ENCODE measurements at places on chromosomes 13 and 19. TPM values are rescaled to one million over a fixed set of nuclear protein-coding genes. Genes with fewer than 3 reads are reported as not detected.

DNA sequence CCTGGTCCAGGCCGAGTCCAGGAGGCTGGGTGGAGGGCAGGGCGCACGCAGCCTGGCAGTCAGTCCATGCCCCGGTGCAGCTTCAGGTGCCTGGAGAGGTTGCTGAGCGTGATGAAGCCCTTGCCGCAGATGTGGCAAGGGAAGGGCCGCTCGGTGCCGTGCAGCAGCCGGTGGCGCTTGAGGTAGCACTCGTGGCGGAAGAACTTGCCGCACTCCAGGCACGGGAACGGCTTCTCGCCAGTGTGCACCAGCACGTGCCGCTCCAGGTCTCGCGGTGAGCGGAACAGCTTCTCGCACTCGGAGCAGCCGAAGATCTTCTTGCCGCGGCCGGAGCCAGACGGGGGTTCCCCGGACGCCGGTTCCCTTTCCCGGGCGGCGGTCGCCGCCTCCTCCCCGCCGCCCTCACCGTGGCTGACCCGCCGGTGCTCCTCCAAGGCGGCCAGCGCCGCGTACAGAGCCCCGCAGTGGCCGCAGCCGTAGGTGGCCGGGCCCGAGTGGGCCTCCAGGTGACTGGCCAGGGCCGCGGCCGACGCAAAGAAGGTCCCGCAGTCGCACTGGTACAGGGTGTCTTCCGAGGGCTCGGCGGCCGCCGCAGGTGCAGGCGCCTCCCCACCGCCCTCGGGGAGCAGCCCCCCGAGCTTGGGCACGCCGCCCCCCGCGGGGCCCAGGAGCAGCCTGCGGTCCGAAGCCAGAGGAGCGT, 6.8 kb downstream of the FIZ1 start:
- no peak overlapping the region for H3K4me3 ChIP-seq
- peaks cover 8% of the 10 kb centered on the region for H3K36me3 ChIP-seq
- H3K4me1 ChIP-seq, result peaks cover 2% of the 10 kb centered on the region
- H3K27me3 ChIP-seq, result no peaks in the 10 kb centered on the region
- H3K27ac ChIP-seq, result no peak overlapping the region
- DNase-seq, result no peak

DNA sequence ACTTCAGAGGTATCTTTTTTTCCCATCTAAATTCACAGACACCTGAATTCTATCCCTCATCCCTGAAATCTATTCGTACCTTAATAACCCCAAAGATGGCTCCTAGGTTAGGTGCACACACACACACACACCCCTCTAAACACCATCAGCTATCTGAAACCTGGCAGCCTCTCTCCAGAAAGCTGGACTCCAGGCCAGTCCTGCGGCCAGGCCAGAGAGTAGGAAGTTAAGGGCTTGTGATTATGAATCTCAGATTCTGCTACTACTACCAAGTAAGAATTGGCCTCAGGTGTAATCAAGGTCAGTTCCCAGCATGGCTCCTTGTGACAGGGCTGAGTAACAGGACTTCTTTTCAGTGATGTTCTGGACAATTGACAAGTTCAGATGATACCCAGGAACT, 244.2 kb upstream of the SERP2 start:
- no peak overlapping the region for H3K27ac ChIP-seq
- no peak for DNase-seq
- no peak overlapping the region for H3K4me3 ChIP-seq
- H3K27me3 ChIP-seq, result peaks cover 55% of the 10 kb centered on the region
- H3K36me3 ChIP-seq, result peaks cover 4% of the 10 kb centered on the region

GRCh38 chr13:21595546-21595822, 8.5 kb downstream of the MICU2 start:
- DNase-seq, result no peak
- H3K27ac ChIP-seq, result no peak overlapping the region
- H3K4me1 ChIP-seq, result peaks cover 57% of the 10 kb centered on the region
- H3K27me3 ChIP-seq, result no peaks in the 10 kb centered on the region
- no peak overlapping the region for H3K4me3 ChIP-seq

DNA sequence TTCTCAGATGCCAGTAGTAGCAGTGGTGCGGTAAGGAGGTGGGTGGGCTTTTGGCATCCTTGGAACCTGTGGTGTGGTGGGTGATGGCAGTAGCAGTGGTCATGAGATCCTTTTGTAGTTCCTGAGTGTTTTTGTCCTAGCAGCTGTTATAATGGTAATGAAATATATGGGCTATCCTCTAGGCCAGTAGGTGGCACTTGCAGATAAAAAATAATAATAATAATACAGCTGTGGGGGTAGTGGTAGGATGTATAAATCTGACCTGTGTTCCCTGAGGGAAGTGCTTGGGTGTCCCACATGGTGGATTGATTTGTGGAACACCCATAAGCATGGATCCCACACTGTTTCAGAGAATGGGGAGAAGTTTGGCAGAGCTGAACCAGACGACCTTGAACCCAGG, 334.0 kb downstream of the SLITRK5 start:
- no peaks in the 10 kb centered on the region for H3K27me3 ChIP-seq
- H3K36me3 ChIP-seq, result no peaks in the 10 kb centered on the region
- H3K4me3 ChIP-seq, result no peak overlapping the region
- no peaks in the 10 kb centered on the region for H3K4me1 ChIP-seq
- DNase-seq, result no peak
- H3K27ac ChIP-seq, result no peak overlapping the region

DNA sequence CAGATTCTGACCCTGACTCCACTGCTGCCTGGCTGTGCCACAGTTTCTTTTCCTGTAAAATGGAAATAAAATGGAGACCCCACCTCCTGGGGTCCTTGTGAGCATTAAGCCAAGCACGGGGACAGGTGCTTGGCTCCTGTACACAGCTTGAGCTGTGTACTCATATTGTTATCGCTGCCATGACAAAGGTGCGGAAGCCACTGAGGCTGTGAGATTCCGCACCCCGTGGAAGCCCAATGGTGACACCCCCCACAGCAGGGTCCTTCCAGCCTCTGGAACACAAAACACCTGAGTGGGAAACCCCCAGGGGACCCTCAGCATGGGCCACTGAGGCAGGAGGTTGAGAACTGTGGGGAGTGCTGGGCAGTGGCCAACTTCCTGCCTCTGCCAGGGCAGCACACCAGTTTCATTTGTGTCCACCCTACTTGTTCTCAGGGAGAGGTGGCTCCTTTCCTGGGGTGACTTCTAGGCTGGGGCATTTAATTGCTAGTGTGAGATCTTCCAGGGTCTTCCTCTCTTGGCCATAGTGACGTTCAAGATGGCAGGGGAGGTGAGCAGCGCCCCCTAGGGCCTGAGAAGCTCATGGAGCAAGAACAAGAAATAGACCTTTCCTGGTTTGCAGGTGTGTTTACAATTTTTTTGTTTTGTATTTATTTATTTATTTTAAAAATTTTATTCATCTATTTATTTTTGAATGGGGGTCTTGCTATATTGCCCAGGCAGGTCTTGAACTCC, 5.4 kb upstream of the JSRP1 start:
- no peak for DNase-seq
- peaks cover 2% of the 10 kb centered on the region for H3K36me3 ChIP-seq
- H3K4me3 ChIP-seq, result peak overlapping the region; percentile 55
- H3K27ac ChIP-seq, result peak overlapping the region; percentile 96

DNA sequence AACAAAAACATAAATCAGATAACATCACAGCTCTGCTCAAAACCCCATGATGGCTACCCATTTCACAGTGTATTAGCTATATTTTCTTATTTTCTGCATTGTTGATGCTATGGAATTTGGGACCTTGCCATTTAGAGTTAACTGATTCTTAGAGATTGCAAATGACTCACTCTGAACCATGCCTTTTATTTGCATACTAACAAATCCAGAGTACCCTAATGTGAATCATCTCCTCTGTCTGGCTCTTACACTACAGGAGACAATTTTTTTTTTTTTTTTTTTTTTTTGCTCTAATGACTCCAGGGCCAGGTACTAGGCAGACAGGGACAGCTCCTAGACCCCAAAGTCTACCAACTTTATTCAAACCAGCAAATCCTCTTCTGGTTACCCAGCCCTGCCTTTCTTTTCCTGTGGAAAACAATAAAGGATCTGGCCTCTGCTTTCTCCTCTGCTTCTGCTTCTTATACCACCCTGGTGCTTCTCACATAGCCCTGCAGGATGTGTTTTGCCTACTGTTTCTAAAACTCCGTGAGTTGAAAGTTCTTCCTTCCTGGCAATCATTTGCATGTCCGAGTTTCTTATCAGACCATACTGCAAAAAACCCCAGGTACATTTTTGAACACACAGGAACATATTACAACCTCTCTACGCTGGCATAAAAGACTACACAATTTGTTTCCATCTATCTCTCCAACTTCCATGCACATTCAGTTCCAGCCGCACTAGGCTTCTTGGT, 10.6 kb upstream of the ZNF460 start:
- H3K27me3 ChIP-seq, result no peaks in the 10 kb centered on the region
- no peak for DNase-seq
- no peaks in the 10 kb centered on the region for H3K4me1 ChIP-seq
- H3K27ac ChIP-seq, result no peak overlapping the region

DNA sequence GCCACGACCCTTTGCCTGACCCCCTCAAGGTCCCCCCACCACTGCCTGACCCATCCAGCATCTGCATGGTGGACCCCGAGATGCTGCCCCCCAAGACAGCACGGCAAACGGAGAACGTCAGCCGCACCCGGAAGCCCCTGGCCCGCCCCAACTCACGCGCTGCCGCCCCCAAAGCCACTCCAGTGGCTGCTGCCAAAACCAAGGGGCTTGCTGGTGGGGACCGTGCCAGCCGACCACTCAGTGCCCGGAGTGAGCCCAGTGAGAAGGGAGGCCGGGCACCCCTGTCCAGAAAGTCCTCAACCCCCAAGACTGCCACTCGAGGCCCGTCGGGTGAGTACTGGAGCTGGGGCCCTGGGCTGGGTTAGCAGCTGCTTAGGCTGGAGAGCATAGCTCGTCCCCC, 8.6 kb downstream of the MAP1S start:
- no peak overlapping the region for H3K27ac ChIP-seq
- no peak for DNase-seq
- peaks cover 19% of the 10 kb centered on the region for H3K4me1 ChIP-seq
- H3K4me3 ChIP-seq, result no peak overlapping the region
- no peaks in the 10 kb centered on the region for H3K27me3 ChIP-seq

DNA sequence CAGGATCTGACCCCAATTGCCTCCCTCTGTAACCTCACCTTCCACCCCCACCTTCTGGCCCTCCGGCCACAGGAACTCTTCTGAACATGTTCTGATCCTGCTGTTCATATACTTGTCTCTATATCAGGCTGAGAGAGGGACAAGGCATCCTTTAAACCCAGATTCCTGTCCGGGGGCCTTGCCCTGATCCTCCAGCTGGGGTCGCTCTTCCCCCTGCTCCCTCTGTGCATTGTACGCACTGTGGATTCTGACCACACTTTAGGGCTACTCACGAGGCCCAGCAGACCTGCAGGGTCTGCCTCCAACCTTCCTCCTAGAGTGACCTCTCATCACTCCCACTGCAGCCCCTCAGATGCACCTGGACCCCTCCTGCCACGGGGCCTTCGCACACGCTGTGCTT, 269.3 kb downstream of the UQCRFS1 start:
- no peak overlapping the region for H3K4me3 ChIP-seq
- no peaks in the 10 kb centered on the region for H3K27me3 ChIP-seq
- H3K27ac ChIP-seq, result no peak overlapping the region
- no peaks in the 10 kb centered on the region for H3K36me3 ChIP-seq
- no peak for DNase-seq

- DNase-seq, result no peak
- H3K27me3 ChIP-seq, result no peaks in the 10 kb centered on the region
- peaks cover 5% of the 10 kb centered on the region for H3K36me3 ChIP-seq
- H3K27ac ChIP-seq, result peak overlapping the region; percentile 81
Measured at GRCh38 chr19:35272122-35272719, 3.5 kb downstream of the USF2 start.

GRCh38 chr13:66681403-66681802, 548.7 kb downstream of the PCDH9 start:
- H3K27me3 ChIP-seq, result no peaks in the 10 kb centered on the region
- no peak for DNase-seq
- no peaks in the 10 kb centered on the region for H3K36me3 ChIP-seq
- H3K4me1 ChIP-seq, result no peaks in the 10 kb centered on the region
- no peak overlapping the region for H3K4me3 ChIP-seq

GRCh38 chr19:35421362-35421761, 26.7 kb upstream of the FFAR2 start:
- peaks cover under 1% of the 10 kb centered on the region for H3K36me3 ChIP-seq
- no peak for DNase-seq
- no peak overlapping the region for H3K27ac ChIP-seq
- peaks cover 7% of the 10 kb centered on the region for H3K4me1 ChIP-seq

DNA sequence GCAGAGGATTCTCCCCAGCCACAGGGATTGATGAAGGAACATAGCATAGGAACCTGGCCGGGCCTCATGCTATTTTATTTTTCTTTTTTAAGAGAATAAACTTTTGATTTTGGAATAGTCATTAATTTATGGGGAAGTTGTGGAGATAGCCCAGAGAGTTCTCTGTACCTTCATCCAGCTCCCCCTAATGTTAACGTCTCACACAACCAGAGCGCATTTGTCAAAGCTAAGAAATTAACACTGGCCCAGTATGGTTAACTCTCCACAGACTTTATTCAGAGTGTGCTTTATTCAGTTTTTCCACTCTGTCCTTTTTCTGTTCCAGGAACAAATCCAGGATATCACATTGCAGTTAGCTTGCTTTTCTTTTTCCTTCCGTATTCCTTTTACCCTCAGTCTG, 59.4 kb downstream of the RGCC start:
- no peaks in the 10 kb centered on the region for H3K27me3 ChIP-seq
- H3K27ac ChIP-seq, result no peak overlapping the region
- DNase-seq, result no peak
- no peak overlapping the region for H3K4me3 ChIP-seq
- H3K4me1 ChIP-seq, result no peaks in the 10 kb centered on the region
- no peaks in the 10 kb centered on the region for H3K36me3 ChIP-seq

GRCh38 chr13:51638216-51638871, 54.1 kb downstream of the WDFY2 start:
- H3K4me3 ChIP-seq, result peak overlapping the region; percentile 55
- peaks cover 42% of the 10 kb centered on the region for H3K4me1 ChIP-seq
- peak overlapping the region; percentile 45 for H3K27ac ChIP-seq
- DNase-seq, result no peak
- no peaks in the 10 kb centered on the region for H3K27me3 ChIP-seq
- peaks cover 5% of the 10 kb centered on the region for H3K36me3 ChIP-seq

Gene GRIK5
- 0.55 TPM for total RNA-seq

Gene RFX1
- 23.3 TPM for total RNA-seq

Gene NFKBIB
- 63.8 TPM for total RNA-seq
